ENCODE measurements at places on chromosomes 4 and X.

- DNase-seq: no peak
Observed at GRCh38 chrX:10011991-10012390, 44.8 kb downstream of the CLDN34 start.

- no peak for DNase-seq
Observed at GRCh38 chrX:133922390-133922771, 63.0 kb downstream of the GPC3 start.

GRCh38 chr4:64774626-64775025 is 365.4 kb upstream of the TECRL start:
- DNase-seq: no peak

- no peak for DNase-seq
Observed at GRCh38 chr4:17013382-17014006, 115.0 kb upstream of the LDB2 start.

DNA sequence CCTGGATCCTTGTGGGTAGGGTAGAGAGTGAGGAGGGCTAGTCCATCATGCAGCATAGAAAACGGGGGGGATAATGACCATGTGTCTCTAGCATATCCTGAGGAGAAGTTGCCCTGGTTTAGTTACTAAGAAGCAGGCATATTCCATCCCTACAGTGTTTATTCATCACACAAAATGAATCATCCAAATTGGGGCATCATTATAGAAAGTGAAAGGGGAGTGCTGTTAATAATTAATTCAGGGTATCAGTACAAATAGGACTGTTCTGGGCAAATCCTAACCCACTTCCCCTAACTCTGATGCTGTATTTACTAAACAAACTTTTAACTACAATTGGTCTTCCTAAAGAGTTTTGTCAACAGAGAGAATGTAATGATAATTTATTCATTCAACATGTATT is 281.1 kb upstream of the ARX start:
- DNase-seq: no peak

- no peak for DNase-seq
Observed at GRCh38 chr4:57303012-57303751, 193.0 kb upstream of the IGFBP7 start.

DNA sequence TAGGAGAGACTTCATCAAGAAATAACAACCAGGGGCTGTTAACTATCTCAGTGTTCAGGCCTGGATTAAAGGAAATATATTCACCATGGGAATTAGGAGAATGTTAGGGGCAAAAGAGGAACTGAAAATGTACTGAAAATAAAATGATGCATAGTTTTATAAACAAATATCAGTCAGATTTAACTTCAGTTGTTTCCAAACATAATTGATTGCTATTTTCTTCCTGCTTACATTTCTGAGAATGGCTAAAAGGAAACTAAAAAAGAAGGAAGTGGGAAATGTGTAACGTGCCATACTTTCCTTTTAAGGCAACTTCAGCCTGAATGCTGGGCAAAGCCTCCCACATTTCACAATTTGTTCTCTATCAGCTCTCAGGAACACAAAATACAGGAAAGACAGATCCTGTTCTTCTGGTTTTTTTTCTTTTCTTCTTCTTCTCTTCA is 178.1 kb downstream of the MAML3 start:
- no peak for DNase-seq

DNA sequence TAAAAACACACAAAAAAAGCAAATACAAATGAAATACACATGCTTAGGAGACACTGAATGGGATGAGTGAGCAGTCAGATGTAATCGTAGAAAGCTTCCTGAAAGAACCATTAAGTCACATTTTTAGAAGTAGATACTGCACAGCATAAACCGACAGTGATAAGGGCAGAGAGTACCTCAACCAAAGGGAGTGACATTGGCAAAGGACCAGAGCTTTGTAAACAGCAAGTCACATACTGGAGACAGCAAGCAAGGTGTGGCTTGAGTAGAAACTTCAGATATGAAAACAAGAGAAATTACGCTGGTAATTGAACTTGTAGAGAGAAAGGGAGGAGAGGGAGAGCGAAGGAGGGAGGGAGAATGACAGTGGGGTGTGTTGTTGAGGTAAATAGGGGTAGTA is 92.0 kb downstream of the CHRDL1 start:
- no peak for DNase-seq

DNA sequence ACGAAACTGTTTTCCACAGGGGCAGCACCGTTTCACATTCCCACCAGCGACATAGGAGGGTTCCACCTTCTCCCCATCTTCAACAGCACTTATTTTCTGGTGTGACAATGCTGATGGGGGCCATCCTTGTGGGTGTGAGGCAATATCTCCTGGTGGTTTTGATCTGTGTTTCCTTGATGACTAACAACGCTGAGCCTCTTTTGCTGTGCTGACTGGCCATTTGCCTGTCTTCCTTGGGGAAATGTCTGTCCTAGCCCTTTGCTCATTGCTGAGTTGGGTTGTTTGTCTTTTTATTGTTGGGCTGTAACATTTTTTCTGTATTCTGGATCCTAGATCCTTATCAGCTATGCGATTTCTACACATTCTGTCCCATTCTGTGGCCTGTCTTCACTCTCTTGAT is 33.7 kb downstream of the ATP2B3 start:
- DNase-seq: no peak

GRCh38 chr4:4655901-4656300 is 114.1 kb upstream of the STX18 start:
- DNase-seq: no peak

DNA sequence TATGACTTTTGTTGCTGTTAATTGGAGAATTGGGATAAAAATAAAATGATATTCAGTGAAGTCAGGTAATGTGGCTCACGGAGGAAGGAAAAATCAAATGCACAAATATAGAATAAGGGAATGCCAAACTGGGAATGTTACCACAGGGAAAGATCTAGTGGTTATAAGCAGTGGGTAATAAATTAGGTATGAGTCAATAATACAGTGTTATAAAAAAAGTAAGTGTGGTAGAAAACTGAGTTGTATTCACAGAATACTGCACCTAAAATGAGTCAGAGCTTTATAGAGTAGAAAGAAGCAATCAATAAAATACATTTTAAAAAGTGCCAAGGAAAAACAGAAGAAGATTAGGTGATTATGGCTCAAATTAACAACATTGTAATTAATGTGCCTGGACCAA is 34.5 kb downstream of the INTS12 start:
- DNase-seq: no peak

DNA sequence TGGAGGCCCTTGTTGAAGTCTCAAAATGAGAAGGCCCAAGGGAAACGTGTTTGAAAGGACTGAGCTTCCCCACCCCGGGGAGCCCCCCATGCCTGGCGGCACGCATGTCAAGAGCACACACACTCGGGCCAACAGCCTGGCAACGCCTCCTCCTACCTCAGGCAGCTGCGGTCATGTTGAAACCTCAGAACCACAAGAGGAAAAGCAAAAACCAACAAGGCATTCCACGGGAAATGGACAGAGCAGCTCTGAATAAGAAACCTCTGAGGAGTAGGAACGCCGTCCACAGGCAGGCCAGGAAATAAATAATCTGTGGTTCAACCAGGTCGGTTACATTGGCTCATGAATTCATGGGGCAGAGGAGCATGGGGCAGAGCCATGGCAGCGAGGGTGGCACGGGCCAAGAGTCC is 95.7 kb upstream of the AFAP1 start:
- DNase-seq: no peak

GRCh38 chr4:20418861-20419451 is 167.3 kb downstream of the SLIT2 start:
- DNase-seq: peak; percentile 35

DNA sequence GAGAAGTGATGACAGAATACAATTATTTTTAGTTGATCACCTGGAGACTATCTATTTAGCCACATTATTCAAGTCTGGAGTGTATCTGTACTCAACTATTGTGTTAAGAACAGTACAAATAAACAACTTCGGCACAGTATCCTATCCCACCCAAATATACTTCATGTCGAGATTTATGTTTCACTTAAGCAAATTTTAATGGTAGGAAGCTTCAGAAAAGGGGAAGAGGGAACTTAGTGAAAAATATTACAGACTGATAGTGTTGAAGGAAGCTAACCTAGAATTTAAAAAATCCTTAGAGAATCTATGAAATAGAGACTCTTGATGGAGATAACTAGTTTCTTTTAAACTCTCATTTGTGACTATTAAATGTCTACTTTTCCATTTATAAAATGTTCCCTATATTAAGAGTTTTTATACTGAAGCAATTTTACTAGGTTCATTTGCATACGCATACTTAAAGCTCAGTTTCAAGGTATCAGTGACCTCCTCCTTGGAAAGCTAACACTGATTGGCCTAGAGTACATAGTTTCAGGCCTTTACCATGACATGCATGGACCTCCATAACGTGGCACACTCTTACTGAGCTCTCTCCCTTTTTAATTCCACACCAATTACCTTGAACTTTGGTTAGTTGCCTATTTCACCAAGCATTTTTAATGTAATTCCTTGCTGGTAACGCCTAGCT is 197.7 kb downstream of the CAMK2D start:
- no peak for DNase-seq

- DNase-seq: no peak
Observed at GRCh38 chrX:78168065-78168464, 28.6 kb upstream of the TAF9B start.

Measured in NCI-H146 (cell line).